Sciatic nerve (tissue), 2 donors: ENCODE measurements at places on chromosomes 6 and 20.

GRCh38 chr6:124520514-124520913 is 441.7 kb upstream of the RNF217 start:
- DNase-seq, result no peak

DNA sequence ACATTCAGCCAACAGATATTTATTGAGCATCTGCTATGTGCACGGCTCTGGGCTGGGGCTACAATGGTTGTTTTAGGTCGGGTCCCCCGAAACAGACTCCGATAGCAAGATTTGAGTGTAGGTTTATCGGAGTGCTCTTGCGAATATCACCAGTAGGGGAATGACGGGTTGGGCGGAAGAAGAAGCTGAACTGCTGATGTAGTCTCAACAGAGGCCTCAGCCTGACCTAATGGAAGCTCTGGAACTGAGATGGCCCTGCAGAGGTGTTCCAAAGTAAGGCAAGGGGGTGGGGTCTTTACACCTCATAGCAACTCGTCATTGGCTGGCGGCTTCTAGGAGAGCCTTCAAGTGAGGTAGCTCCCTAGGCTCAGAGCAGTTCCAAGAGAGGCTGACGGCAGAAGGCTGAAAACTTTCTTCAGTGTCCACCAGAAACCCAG is 1.1 kb downstream of the L3MBTL1 start:
- DNase-seq, result no peak

GRCh38 chr6:16063580-16063979 is 65.3 kb upstream of the MYLIP start:
- no peak for DNase-seq

- no peak for DNase-seq
These were observed 112.7 kb downstream of the ZNF217 start for GRCh38 chr20:53480913-53481312.

GRCh38 chr6:25883536-25883935 is 9.5 kb upstream of the SLC17A3 start:
- no peak for DNase-seq
